ENCODE measurements at places on chromosomes 11 and 22. TPM values are rescaled to one million over a fixed set of nuclear protein-coding genes. Genes with fewer than 3 reads are reported as not detected.

- DNase-seq: no peak
Measured at GRCh38 chr11:118398791-118399559, 2.4 kb upstream of the ATP5MG start.

DNA sequence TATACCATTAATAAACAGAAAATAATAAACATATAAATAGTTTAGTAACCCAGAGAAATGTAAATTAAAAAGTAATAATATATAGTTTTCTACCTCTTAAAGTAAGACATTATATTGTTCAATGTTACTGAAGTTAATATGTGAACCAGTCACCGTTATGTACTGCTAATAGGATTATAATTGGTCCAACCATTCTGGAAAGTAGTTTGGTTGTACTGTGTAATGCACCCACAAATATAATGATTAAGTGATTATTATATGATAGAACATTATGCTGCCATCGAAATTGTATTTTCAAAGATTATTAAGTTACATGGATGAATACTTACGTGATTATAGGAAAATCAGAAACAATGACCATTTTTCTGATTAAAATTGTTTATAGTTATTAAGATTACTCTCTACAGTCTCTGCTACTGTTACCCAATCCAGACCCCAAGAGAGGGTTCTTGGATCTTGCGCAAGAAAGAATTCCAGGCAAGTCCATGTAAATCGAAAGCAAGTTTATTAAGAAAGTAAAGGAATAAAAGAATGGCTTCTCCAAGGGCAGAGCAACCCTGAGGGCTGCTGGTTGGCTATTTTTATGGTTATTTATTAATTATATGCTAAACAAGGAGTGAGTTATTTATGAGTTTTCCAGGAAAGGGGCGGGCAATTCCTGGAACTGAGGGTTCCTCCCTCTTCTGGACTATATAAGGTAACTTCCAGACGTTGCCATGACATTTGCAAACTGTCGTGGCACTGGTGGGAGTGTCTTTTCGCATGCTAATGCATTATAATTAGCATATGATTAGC, 50.1 kb downstream of the ACER3 start:
- DNase-seq: no peak

- DNase-seq: no peak
Measured at GRCh38 chr22:27459999-27460398, 341.6 kb downstream of the MN1 start.

GRCh38 chr11:11871991-11872401, 30.2 kb downstream of the USP47 start:
- DNase-seq: no peak

- DNase-seq: no peak
Measured at GRCh38 chr11:105193260-105193659, 53.7 kb upstream of the CARD18 start.

DNA sequence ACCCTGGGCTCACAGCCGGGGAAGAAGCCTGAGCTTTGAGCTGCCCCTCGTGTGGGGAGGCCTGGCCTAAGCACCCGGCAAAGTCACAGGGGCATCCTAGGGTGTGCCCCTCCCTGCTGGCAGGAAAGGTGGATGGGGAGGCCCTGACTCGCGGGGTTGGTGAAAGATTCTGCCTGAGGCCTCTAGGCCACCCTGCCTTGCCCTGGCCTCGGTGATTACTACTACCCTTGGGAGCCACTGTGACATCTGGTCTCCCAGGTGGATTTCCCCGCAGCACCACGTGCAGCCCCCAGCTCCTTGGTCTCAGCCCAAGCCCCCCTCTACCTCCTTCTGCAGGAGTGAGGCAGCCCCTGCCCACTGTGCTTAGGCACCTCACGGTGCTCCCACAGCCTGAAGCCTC, 23.9 kb downstream of the GNAZ start:
- no peak for DNase-seq

DNA sequence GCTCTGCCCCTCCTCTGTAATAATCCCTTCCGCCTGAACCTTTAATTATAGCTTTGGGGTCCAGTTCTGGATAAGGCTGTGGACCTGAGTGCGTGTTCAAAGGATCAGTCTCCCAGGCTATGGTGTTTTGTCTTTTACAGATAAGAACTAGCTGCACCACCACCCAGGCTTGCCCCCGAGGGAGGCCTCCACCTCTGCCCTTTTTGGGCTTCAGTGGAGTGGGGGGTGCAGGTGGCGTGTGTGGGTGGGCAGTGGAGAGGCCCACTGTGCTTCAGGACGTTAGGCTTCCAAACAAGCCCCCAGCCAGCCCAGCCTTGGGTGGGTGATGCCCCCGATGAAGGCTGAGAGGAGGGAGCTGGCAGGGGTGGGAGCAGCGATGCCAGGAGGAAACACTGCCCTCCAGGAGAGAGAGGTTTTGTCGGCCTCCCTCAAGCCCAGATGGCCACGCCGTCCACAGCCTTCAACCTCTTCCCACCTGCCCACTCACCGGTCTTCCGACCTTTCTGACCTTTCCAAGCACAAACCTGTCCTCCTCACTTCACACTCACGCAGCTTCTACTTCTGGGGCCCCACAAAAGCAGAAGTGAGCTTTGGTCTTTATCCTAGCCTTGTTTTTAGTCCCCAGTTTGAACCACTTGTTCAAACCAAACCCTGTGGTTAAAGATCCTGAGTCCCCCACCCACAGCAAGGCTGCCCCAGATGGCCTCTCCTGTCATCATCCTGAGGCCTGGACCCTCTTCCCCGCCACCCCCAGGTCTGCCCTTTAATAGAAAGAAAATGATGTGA, 20.4 kb downstream of the PSMD13 start:
- DNase-seq: no peak

GRCh38 chr22:49084206-49084605, 743.5 kb downstream of the BRD1 start:
- DNase-seq: no peak

GRCh38 chr11:60150279-60150678, 32.6 kb downstream of the MS4A6A start:
- DNase-seq: no peak

- no peak for DNase-seq
Measured at GRCh38 chr22:25084405-25085107, 115.1 kb upstream of the CRYBB3 start.

GRCh38 chr11:121604152-121604551, 151.4 kb upstream of the SORL1-AS1 start:
- DNase-seq: no peak

GRCh38 chr11:33651990-33652389, 48.6 kb downstream of the C11orf91 start:
- no peak for DNase-seq

- no peak for DNase-seq
Measured at GRCh38 chr11:34243600-34244464, 114.0 kb downstream of the ABTB2 start.

- no peak for DNase-seq
Measured at GRCh38 chr22:43205261-43205691, 18.3 kb upstream of the TTLL12 start.

The TEF gene
- total RNA-seq: 5.1 TPM

The SLC25A17 gene
- 14.8 TPM for total RNA-seq

The RPS13 gene
- 1,617 TPM for total RNA-seq

The CARD18 gene
- not detected for total RNA-seq

The OR56A1 gene
- not detected for total RNA-seq

All from activated B cell treated with CpG ODN at 0.5 μM for 24 hours (primary cell).